ENCODE measurements at places on chromosomes 4 and X.

DNA sequence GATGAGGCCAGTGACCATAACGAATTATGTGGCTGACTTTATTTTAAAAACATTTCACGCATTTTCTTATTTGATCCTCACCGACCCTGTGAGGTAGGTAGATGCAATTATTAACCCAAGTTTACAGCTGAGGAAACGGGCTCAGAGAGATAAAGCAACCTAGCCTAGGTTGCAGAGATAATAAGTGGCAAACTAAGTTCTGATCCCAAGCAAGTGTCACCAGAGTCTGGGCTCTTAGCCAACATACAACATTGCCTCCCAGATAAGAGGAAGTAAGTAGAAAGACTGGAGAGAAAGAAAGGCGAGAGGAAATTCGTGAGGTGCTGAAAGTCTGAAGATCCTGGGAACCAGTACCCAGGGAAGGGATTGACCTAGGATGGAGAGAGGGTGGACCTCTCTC, 77.4 kb upstream of the GPR50 start:
- DNase-seq, result no peak

DNA sequence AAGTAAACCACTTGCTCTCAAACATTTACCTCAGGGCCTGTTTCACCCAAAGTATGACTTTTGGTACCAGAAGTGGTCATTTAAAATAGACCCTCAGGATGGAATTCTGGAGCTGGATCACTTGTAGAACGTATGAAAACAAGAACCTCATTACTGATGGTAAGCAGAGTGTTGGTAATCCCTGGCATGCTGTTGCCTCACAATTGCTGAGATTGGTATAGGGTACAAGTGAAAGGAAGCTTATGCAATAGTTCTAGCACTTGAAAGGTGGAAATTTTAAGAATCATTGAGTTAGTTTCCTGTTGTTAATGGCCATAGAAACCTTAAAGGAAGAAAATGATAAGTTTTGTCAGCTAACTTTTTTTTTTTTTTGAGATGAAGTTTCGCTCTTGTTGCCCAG, 22.3 kb upstream of the THOC2 start:
- no peak for DNase-seq

GRCh38 chr4:113383111-113383785, 333.8 kb downstream of the ANK2 start:
- DNase-seq, result peak; percentile 83

- no peak for DNase-seq
Measured at GRCh38 chrX:41686788-41687187, 2.0 kb upstream of the GPR34 start.

DNA sequence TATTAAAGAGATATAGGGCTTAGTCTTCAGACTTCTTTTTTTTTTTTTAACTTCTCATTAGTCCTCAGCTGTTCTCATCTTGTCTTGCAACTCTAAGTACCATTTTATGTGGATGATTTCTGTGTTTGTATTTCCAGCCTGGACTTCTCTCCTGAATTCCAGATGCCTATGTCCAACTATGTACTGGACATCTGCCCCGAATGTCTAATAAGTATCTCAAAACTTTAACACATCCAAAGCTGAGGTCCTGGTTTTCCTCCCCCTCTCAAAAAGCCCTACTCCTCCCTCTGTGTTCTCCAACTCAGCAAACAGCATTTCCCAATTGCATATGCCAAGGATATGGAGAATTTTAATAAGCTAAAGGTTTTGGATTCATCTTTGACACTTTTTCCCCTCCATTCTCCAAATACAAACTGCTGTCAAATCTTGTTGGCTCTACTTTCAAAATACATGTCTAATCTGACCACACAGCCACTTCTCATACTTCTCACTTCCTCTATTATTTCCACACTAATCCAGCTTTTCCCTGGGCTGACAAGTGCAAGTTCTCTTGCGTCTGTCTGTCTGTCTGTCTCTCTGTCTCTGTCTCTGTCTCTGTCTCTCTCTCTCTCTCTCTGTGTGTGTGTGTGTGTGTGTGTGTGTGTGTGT, 79.8 kb downstream of the CLCN5 start:
- DNase-seq, result no peak

DNA sequence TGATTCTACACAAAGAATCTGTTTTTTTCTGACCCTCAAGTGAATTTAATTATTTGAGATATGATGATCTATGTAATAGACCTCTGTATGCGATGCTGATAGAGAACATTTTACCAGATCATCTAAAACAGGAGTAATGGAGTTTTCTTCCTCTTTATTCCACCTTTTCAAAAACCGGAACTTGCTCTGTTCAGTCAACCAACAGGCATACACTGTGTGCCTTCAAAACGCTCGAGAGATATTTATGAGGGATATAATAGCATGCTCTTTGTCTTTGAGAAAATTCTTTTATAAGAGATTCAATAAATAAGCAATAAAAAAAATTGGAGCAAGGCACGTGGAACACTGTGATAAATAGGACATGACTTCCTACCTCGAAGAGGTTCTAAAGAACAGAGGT, 2.0 kb downstream of the NYX start:
- no peak for DNase-seq

DNA sequence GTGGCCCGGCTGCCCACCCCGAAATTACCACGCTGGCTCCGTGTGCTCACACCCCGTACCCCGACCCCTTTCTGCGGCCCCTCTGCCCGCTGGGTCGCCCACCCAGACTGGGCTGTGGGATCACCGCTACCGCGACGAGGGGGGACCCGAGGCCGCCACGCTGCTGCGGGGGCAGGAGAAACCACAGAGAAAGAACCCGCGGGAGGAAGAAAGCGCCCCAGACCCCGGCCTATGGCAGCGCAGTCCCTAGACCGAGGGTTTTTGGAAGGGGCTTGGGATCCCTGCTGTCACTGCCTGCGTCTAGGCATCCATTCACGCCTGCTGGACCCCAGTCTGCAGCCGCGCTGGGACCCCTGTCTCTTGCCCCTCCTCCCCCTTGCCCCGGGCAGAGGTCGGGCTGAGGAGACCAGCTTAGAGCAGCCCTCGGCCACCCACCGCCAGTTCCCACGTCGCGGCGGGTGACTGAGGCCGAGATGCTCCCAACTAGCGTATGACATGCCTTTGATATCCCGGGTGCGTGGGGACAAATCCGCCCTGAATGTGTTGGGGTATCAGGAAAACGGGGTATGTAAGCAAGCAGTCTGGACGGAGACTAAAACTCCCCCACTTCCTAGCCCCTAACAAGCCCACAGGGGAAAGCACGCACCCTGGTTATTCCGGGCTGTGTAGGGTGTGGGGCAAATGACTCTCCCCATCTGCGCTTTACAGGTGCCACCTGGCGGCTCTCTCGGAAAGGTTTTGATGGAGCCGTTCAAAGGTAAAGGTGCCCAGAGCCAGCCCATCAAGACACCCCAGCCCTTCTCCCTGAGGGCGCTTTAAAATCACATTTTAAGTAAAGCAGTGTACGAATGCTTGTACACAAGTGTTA, 862 bp upstream of the INPP4B start:
- DNase-seq, result peak; percentile 17

Data from fibroblast of skin of abdomen (primary cell).